ENCODE measurements at places on chromosomes 6 and 20.

DNA sequence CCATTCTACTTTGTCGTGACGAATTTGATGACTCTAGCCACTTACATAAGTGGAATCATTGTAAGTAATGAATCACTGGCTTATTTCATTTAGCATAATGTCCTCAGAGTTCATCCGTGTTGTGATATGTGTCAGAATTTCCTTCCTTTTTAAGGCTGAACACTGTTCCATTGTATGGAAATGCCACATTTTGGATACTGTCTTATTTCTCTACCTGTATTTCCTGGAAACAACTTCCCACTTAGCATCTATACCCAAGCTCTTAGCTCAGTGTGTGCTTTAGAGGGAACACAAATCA is 28.8 kb upstream of the GGTLC1 start:
- DNase-seq: no peak

DNA sequence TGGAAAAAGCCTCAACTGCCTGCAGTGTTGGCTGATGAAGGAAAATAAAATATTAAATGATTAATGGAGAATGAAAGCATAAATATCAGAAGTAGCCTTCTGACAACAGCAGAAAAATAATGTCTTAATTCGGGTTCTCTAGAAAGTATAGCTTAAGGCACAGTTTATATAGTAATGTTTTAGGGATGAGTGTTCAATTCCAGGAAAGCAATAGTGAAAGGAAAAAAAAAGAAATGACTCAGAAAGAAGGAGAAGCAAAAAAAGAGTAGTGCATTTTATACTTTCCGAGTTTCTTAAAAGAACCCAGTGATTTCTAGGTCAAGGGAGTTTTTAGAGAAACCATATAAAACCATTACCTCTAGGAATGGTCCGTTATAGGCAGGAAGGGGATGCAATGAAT is 137.3 kb downstream of the HTR1B start:
- DNase-seq: no peak

GRCh38 chr6:3966426-3966825 is 112.5 kb downstream of the FAM217A start:
- DNase-seq: no peak

DNA sequence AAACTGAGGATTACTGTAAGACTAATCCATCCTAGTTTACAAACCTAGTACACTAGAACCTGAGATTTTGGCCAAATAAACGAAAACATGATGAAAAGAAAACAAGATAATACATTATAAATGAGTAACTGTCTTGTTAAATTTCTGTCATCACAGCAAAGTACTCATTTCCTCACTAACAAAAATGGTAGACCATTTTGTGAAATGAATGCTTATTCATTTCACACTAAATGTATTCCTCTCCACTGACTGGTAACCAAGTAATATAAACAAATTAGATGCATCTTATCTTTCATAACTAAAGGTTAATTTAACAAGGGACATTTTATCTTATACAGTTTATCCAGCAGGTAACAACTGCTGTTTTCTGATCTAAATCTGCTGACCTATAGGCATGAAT is 143.7 kb downstream of the REV3L start:
- DNase-seq: no peak

DNA sequence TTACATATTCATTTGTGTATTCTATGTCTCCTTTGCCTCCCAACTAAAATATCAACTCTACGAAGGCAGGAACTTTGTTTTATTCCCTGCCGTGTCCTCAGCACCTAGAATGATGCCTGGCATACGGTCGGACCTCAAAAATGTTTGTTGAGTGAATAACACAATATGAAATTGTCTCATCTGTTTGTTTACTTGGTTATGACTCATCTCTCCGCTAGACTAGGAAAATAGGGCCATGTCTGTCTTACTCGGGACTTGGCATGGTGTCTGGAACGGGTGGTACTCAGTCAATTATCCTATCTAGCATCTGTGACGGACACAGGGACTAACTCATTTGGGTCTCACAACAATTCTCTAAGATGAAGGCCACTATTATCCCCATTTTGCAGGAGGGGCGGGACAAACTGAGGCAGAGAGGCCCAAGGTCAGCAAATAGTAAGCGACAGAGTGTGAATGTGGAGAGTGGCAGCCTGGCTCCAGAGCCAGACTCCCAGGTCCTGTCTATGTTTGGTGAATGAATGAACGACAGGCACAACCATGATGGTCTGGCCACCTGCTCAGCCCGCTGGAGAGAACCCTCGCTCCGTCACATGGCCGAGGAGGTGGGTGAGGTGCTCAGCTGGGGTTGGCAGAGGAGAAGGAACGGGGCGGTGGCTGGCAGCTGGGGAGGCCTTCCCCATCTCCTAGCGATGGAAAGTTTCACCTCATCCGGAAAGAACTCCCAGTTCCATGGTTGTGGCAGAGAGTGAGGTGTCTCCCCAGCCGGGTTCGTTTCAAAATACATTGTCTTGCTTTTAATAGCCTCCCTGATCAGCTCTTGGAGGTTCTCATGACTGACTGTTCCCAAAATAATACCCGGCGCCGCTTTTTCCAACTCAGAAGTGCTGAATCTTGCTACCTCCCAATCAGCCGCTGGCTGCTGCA is 27.6 kb upstream of the NFATC2 start:
- no peak for DNase-seq

GRCh38 chr20:33516882-33517281 is 27.0 kb downstream of the CBFA2T2 start:
- no peak for DNase-seq

DNA sequence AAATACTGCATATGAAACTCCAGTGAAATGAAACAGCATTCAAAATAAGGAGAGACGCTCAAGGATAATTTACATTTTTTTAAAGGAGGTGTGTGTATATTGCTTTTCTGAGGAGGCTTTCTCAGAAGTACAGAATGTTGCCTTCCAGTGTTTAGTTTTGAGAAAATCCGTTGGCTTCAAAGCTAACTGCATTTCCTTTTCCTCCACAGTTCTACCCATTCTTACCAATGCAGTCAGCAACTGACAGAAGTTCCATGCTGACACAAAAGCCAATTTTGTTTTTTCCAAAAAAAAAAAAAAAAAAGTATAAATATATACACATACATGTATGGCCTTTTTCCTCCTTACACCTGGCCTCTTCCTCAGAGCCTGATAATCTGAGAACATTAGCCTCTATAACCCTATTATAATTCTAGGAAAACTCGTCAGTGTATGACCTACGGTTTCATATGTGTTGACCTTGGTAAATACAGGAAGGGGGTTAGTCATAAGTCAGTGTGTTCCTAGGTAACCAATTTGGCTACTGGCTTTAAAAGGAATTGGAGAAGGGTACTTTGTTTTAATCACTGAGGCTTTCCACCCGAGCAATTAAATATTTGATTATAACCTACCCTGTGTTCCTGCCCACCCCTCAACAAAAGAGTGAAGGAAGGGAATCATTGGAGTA is 24.2 kb downstream of the MGME1 start:
- no peak for DNase-seq

DNA sequence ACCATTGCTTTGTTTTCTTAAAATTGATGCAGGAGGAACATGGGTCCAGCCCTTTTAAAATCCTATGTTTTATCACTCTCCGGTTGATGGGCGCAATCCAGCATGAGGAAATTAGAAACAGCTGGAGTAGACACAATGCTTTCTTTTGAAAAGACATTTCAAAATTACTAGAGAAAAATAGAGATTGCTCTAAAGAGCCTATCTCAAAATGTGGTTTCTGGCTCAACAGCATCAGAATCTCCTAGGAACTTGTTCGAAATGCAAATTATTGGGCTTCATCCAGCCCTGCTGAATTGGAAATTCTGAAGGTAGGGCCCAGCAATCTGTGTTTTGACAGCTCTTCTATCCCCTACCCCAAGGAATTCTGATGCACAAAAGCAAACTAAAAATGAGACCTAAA is 190.8 kb upstream of the BMP2 start:
- DNase-seq: no peak

DNA sequence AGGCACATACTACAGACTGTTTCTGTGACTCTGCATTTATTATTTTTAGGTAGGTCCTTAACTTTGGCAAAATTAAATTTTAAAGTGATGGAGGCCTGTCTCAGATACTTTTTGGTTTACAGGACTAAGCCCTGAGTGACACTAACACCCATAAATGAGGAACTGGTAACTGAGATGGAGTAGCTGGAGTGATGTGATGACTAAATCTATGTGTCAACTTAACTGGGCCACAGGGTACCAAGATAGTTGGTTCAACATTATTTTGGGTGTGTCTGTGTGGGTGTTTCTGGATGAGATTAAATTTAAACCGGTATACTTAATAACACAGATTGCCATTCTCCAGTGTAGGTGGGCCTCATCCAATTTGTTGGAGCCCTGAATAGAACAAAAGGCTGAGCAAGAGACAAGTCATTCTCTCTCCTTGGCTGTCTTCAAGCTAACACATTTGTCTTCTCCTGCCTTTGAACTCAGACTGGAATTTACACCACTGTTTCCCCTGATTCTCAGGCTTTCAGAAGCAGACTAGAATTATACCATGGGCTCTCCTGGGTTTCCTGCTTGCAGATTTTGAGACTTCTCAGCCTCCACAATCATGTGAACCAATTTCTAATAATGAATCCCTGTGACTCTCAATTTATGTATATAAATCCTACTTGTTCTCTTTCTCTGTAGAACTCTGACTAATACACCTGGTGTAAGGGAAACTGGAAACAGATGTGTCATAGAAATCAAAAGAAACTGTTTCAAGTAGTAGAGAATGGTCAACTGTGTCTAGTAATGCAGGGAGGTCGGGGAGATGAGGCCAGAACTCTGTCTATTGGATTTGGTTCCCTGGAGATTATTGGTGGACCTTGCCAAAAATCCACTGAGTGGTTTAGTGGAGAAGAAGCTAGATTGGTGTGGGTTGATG is 579.2 kb downstream of the EPM2A start:
- no peak for DNase-seq

GRCh38 chr20:20547221-20547875 is 165.1 kb downstream of the RALGAPA2 start:
- DNase-seq: no peak

- no peak for DNase-seq
Measured at GRCh38 chr6:8057793-8058192, 6.4 kb downstream of the BLOC1S5 start.

- no peak for DNase-seq
Measured at GRCh38 chr6:44701637-44702101, 314.2 kb downstream of the CDC5L start.

- no peak for DNase-seq
Measured at GRCh38 chr20:9360431-9360830, 154.0 kb upstream of the LAMP5 start.

Measured in activated T-cell treated with anti-CD3 and anti-CD28 coated beads for 24 hours (primary cell).